ENCODE measurements at places on chromosomes 3 and 15.
A peak's percentile ranks its signal among the peaks of the same experiment; 100 is the strongest.

DNA sequence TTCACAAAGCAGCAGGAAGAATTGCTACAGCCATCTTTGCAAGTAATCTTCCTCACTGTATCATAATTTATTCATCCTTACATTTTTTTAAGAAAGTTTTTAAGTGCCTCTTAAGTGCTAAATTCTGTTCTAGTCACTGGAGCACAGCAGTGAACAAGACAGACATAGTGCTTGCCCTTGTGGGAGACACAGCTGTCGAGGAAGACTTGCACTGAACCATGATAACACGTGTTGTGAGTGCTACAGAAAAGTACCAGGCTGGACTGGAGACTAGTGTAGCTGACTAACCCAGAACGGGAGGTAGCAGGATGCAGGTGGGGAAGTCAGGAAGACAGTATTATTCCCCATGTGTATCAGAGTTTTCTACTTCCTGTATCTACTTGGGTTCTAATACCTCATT is 300.6 kb downstream of the TBL1XR1 start:
- DNase-seq = peak; percentile 27

- no peak for DNase-seq
These were observed 41.8 kb upstream of the SLC6A11 start for GRCh38 chr3:10774129-10774670.

DNA sequence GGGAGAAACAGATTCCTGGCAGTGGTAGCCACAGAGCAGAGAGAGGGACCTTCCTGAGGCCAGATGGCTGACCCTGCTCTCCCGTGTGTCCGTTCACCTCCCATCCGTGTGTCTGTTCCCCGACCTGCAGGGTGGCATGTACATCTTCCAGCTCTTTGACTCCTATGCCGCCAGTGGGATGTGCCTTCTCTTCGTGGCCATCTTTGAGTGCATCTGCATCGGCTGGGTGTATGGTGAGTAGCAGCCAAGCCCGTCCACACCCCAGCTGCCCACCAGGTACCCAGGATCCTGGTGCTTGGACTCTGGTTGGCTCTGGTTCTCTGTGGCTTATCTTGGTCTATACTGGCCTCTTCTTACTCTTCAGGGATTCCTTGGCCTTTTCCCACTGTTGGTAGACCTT is 59.5 kb upstream of the SLC6A1 start:
- DNase-seq = no peak

DNA sequence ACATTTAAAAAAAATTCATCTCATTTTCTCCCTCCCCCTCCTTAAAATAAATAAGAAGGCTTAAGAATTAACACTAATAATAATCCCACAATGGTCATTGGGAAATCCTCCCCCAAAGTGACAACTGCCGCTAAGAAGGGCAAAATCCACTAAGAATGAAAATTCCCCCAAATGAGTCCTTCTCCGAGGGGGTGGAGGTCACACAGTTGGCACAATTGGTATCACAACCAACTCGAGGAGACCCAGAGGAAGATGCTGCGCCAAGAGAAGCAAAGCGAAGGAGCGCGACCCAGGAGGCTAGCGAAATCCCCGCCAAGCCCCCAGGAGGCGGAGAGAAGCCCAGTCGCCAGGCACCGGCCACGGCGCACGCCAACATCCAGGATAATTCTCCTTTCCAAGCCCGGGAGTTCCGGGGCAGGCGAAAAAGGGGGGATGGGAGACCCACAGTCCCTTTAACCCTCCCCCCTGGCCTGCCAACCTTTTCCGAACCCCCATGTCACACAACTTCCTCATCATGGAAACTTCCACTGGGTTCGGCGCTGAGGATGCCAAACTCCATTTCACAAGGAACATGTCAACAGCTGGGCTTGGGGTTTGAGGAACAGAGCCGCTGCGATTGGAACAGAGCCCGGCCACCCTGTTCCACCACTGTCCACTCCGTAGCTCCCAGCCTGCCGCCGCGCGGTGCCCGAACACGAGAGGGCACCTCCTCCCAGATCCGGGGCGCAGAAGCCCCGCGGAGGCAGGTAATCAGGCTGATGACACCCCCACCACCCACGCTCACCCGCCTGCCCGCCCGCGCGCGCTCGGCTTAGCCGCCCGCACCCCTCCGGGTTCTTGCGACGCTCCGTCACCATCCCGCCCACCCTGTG is 668 bp downstream of the THRB start:
- DNase-seq = no peak

DNA sequence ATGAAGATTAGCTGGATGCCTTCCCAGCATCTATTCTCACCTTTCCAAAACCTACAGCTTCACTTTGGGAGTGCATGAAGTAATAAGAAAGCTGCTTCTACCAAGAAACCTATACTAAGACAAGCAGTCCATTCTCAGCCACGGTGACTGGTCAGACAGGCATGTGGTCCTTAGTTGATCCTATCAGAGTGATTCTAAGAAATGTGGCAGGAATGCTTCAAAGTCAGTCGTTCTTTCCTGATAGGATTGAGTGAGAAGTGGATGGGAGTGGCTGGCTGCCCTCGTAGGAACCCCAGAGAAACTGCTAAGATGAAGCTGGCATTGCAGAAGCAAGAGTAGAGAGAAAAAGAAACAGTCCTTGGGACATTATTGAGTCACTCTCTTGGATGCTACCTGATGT is 16.6 kb downstream of the FOXB1 start:
- no peak for DNase-seq

DNA sequence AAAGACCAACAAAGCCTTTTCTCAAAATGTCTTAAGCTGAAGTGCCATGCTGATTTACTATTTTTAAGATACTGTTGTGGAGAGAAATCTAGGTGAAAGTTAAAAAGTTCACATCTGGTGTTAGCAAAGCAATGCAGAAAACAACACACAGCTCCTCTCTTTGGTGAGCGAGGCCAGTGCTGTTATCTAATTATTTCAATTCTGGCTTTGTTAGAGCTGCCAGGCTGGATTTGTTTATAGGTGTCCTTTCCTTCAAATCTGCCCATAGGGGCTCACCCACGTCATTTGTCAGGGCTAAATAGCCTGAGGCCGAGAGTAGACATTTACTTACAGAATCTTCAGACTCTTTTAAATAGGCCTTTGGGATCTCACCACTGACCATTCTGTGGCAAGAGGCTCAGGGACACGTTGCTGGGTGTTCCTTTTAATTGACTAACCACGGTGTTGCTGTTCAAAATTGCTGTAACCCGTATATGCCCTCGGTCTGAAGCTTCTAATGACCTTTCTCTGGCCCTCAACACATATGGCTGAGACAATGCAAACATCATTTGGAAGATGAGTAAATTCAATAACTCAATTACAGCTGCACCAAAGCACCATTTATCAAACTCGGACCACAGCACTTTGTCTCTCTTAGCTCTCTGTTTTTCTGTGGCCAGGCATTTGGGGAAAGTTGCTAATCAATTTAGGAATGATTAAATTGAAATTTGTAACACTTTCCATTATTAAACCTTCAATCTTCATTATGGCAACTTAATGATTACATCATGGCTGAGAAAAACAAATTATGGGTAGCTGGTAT is 152.6 kb downstream of the PDZRN3 start:
- DNase-seq = no peak

DNA sequence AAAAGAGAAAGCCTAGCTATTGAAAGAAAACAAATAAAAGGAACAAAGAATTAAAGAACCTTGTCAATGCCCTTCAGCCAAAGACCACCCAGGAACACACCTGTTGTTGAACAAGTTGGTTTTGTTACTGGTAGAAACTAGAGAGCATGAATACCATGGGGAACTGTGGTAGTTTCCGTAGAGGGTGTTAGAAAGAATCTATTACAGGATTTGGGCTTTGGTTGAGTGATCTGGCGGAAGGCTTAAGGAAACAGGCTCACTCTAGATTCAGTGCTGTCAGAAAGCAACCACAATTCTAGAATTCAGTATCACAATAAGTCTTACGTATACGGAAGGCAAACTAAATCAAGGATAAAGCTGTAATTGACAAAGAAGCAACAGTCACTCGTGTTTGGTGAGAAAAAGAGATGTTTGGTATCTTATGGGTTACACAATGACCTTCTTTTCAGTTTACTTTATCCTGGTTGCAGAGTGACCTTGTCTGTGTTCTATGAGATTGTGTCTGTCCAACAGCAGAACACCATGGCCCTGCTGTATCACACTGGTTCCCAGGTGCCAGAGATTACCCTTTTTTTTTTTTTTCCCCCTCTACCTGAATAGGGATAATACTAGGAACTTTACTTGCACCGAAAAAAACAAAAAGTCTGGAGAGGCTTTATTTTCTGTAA is 265.9 kb downstream of the SHQ1 start:
- DNase-seq = no peak

DNA sequence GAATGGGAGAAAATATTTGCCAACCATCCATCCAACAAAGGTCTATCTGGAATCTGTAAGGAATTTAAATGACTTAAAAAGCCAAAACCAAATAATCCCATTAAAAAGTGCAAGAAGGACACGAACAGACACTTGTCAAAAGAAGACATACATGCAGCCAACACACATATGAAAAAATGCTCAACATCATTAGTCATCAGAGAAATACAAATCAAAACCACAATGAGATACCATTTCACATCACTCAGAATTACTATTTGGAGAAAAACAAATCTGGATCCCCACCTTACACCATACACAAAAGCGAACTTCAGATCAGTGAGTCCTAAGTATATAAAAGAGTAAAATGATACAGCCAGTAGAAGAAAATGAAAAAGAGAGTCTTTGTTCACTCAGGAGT is 58.6 kb upstream of the MNS1 start:
- no peak for DNase-seq

Data from NCI-H187 (cell line).